Naive B cell (primary cell): ENCODE measurements at places on chromosomes 3 and 15. TPM values are rescaled to one million over a fixed set of nuclear protein-coding genes. Genes with fewer than 3 reads are reported as not detected.
A peak's percentile ranks its signal among the peaks of the same experiment; 100 is the strongest.

ADGRG7 gene
- not detected for polyA plus RNA-seq

ADAMTSL3 gene
- not detected for polyA plus RNA-seq

C3orf85 gene
- not detected for polyA plus RNA-seq

DNA sequence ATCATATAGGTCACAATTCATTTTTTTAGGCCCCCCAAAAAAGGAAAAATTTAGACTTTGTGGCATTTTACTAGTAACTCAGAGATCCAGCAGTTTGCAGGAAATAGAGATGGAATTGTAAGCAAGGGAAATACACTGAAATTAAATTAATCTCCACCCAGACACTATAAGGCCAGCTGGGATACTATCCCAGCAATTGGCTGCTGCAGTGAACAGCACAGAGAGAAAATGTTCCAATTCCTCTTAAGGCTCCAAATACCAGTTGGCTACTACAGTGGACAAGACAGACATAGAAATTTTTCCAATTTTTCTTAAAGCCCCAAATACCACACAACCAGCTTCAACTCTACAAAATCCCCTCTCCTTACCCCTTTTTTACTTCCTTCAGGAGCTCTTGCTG lies 78.9 kb downstream of the ULK4 start:
- H3K4me3 ChIP-seq: no peak overlapping the region
- H3K4me1 ChIP-seq: no peaks in the 10 kb centered on the region
- DNase-seq: no peak
- no peaks in the 10 kb centered on the region for H3K36me3 ChIP-seq

- H3K27ac ChIP-seq: no peak overlapping the region
- H3K4me1 ChIP-seq: no peaks in the 10 kb centered on the region
Observed at GRCh38 chr3:13715961-13716360, 163.9 kb downstream of the WNT7A start.

- no peak overlapping the region for H3K4me3 ChIP-seq
- no peaks in the 10 kb centered on the region for H3K4me1 ChIP-seq
- H3K27me3 ChIP-seq: no peaks in the 10 kb centered on the region
- H3K36me3 ChIP-seq: no peaks in the 10 kb centered on the region
- H3K27ac ChIP-seq: no peak overlapping the region
- DNase-seq: no peak
Observed at GRCh38 chr3:171225165-171225564, 198.6 kb upstream of the SLC2A2 start.

PLOD2 gene
- not detected for polyA plus RNA-seq

- H3K4me3 ChIP-seq: no peak overlapping the region
- peak overlapping the region; percentile 84 for H3K27ac ChIP-seq
- peaks cover 34% of the 10 kb centered on the region for H3K4me1 ChIP-seq
- no peak for DNase-seq
- H3K27me3 ChIP-seq: peaks cover 3% of the 10 kb centered on the region
Observed at GRCh38 chr15:70033529-70034140, 64.1 kb downstream of the TLE3 start.

DNA sequence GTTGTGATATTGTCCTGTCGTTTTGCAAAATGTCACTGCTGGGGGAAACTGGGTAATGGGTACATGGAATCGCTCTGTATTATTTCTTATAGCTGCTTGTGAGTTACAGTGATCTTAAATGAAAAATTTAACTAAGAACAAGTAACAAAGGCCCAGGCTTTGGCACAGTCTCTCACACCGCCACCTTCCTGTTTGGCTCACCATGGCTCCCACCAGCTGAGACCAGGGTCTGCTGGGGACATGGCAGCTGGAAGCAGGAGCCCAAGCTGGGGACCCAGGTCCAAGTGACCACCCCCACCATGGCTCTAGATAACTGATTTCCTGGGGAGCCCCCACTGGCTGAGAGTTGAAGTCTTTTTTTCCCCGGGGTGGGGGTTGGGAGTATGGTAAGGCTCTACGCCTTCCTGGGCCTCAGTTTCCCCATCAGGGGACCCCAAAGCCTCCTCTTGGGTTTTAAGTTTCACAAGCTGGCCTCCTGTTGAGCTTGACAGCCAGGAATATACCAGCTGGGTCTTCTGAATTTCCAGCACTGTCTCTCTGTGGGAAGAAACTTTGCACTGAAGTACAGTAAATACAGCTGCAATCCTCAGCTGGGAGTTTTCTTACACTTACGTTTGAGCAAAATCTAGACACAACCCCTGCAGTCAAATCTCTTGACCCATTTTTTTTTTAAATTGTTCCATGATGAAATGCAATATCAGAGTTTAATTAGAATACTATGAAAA lies 26.1 kb downstream of the ABTB1 start:
- DNase-seq: no peak
- no peak overlapping the region for H3K27ac ChIP-seq
- no peaks in the 10 kb centered on the region for H3K36me3 ChIP-seq
- no peaks in the 10 kb centered on the region for H3K27me3 ChIP-seq

GRCh38 chr3:178405531-178405930 lies 130.7 kb upstream of the KCNMB2 start:
- no peak for DNase-seq
- no peak overlapping the region for H3K27ac ChIP-seq
- H3K4me1 ChIP-seq: no peaks in the 10 kb centered on the region
- H3K4me3 ChIP-seq: no peak overlapping the region
- peaks cover 8% of the 10 kb centered on the region for H3K27me3 ChIP-seq
- no peaks in the 10 kb centered on the region for H3K36me3 ChIP-seq

- H3K27ac ChIP-seq: no peak overlapping the region
- H3K4me1 ChIP-seq: peaks cover 14% of the 10 kb centered on the region
- H3K36me3 ChIP-seq: no peaks in the 10 kb centered on the region
- H3K27me3 ChIP-seq: no peaks in the 10 kb centered on the region
Observed at GRCh38 chr15:80151148-80151547, 1.7 kb upstream of the FAH start.

- H3K27me3 ChIP-seq: no peaks in the 10 kb centered on the region
- H3K4me1 ChIP-seq: no peaks in the 10 kb centered on the region
- no peak for DNase-seq
- H3K36me3 ChIP-seq: no peaks in the 10 kb centered on the region
Observed at GRCh38 chr15:86691091-86691663, 611.5 kb downstream of the AGBL1 start.

DNA sequence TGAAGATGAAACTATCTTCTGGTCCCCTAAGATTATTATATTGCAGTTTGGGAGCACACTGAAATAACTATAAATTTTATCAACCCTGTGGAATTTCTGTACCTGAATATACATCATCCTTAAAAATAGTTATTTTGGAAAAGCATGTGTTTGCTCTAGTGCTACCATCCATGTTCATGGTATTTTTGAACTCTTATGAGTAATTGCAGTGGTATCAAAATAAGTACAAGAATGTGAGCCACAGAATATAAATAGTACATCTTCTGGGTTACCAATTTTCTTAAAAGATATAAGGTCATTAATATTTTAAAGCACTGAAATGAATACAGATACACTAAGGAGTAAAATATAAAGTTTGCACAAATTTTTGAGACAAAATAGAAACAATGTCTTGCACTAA lies 206.5 kb downstream of the CBLB start:
- no peak overlapping the region for H3K4me3 ChIP-seq
- no peak overlapping the region for H3K27ac ChIP-seq
- H3K36me3 ChIP-seq: peaks cover 35% of the 10 kb centered on the region
- no peaks in the 10 kb centered on the region for H3K27me3 ChIP-seq

- no peak overlapping the region for H3K27ac ChIP-seq
- peak; percentile 23 for DNase-seq
- H3K27me3 ChIP-seq: no peaks in the 10 kb centered on the region
- H3K4me1 ChIP-seq: peaks cover 40% of the 10 kb centered on the region
Observed at GRCh38 chr3:46504789-46505188, 7.0 kb downstream of the RTP3 start.

DNA sequence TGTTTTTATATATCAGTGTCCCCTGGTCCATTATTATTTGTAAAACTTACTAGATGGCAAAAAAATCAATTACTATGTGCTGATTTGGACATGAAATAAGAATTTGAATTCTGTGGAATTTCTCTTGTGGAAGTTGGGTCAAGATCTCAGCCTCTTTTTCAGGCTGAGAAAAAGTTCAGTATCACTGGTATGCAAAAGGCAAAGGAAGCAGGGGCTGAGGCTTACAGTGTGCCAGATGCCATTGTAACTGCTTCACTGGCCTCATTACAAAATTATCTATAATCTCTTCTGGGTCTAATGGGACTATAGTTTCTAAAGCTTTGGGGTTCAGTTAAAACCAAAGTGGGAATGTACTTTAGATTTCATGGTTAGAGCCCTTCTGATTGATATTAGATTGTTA lies 125.9 kb upstream of the SLC7A14 start:
- no peak for DNase-seq
- H3K36me3 ChIP-seq: peaks cover 13% of the 10 kb centered on the region
- H3K4me1 ChIP-seq: no peaks in the 10 kb centered on the region
- no peak overlapping the region for H3K27ac ChIP-seq
- peaks cover 16% of the 10 kb centered on the region for H3K27me3 ChIP-seq

- no peaks in the 10 kb centered on the region for H3K4me1 ChIP-seq
- H3K27me3 ChIP-seq: no peaks in the 10 kb centered on the region
- H3K36me3 ChIP-seq: no peaks in the 10 kb centered on the region
- no peak overlapping the region for H3K4me3 ChIP-seq
Observed at GRCh38 chr3:74470313-74470712, 144.1 kb downstream of the CNTN3 start.

GRCh38 chr15:68464448-68465090 lies 32.6 kb upstream of the ITGA11 start:
- H3K36me3 ChIP-seq: no peaks in the 10 kb centered on the region
- no peak overlapping the region for H3K27ac ChIP-seq
- no peaks in the 10 kb centered on the region for H3K4me1 ChIP-seq
- H3K27me3 ChIP-seq: peaks cover 5% of the 10 kb centered on the region
- no peak overlapping the region for H3K4me3 ChIP-seq
